ENCODE measurements at places on chromosomes 6 and 20.

DNA sequence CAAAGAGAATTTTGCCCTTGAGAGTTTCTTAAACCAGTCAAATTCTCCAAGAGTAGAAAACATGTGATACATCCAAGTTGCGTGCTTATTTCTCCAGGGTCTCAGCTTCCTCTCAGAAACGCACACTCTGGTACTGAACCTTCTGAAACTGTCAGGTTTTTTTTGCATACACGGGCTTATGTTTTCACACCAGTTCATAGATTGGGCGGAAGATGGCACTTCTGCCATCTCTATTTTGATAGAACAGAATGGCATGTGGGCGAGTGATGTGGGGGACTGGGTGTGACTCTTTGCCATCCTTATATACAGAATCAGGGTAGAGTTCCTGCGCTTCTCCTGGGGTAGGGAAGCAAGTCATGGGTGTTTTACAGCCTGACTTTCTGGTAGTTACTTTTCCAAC lies 56.4 kb downstream of the ADTRP start:
- DNase-seq: no peak

DNA sequence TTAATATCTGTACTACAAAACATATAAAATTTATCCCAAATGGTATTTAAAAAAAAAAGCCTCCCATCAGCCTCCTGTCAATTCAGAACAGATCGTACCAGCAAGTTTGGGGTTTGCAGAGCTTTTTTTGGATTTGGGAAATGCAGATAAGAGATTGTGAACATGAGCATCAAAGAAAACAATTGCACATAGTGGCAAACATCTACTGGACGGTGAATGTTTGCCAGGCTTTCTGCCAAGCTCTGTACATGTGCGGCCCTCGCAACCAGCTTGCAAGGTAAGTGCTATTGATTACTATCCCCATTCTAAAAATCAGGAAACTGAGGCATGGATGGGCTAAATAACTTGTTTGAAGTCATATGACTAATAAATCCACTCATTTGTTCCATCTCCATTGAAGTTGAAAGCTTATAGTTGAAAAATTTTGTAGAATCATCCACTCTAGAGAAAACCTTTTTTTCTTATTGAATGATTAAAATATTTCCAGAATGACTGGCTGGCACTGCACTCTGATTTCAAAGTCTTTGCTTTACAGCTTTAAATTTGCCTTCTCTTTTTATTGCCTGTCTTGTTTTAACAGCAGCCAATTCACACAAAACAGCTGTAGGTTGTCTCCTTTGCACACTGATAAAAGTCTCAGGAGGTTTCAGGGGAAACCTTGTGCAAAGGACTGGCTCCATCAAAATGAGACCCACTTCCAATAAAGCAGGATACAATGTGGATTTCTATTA lies 37.4 kb upstream of the SIRT5 start:
- DNase-seq: no peak

GRCh38 chr6:95577304-95578105 lies at the start of gene MANEA:
MANEA (plus strand) TSS chr6:95577535; CDS start chr6:95586440, 8,905 bp downstream.
- peak; percentile 83 for DNase-seq

DNA sequence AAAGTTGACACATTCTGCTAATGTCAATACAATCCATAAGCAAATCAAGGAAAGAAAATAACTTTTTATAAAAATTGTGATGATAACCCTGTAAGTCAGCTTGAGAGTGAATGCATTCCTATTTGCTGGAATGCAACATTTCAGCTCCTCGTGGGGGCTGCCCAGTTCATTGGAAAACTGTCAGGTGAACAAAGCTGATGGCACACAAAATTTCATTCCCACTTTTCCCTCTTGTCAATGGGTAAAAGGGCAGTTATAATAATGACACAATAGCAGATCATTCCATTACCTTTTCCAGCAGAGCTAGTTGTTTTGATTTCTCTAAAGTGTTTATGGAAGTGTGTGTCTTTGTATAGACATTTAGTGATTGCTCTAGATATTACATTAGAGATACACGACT lies 1124.6 kb upstream of the MAP3K7 start:
- DNase-seq: no peak
